ENCODE measurements at places on chromosomes 6 and 20.

DNA sequence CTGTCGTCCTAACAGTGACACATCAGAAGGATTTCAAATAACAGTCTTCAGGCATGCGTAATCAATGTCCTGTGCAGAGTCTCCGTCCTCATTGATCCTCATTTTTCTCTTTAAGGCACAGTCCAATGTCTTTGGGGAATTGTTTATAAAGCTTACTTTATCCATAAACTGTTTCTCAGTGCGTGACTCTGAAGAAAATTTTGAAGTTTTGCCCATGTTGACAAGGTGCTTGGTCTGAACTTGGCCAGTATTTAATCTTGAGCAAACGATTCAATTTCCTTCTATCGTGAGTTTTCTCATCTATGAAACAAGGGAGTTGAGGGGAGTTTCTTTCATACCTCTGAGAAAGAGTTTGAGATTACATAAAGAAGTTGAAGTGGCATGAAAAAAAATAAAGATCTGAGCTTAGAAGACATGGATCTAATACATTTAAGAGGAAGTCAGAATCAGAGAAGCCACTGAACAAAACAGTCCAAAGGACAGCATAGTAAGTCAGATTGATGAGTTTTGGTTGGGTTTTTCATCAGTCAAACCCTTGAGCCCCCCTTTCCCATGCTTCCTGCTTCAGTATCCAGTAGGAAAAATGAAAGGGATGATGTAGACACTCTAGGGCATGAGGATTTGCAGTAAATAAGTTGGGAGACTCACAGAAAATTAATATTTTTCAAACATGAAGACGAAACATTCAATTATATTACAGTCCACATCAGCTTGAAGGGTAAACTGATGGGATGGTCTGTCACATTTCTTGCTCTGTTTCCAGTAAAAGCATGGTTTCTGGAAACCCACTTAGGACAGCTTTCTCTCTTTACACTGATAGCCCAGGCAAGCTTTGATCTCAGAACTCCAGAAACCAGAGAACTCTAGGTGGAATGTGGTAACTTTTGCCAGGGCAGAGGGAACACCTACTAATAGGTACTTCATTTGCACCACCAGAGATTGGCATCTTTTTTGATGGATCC lies 8.1 kb downstream of the EDN1 start:
- DNase-seq: no peak

DNA sequence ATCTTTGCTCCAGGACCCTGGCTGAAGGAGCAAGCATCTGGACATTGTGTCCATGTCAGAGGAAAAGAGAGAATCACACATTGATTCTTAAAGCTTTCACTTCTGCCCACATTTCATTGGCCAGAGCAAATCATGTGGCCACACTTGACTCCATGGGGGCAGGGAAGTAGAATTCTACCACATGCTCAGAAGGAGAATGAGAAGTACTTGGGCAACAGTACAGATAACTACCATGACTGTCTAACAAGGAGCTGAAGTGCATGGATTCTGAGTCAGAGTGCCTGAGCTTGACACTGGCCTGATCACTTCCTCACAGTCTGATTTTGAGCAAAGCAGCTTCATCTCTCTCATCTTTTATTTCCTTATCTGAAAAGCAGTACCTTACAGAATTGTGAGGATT lies 38.6 kb downstream of the GHRH start:
- no peak for DNase-seq

DNA sequence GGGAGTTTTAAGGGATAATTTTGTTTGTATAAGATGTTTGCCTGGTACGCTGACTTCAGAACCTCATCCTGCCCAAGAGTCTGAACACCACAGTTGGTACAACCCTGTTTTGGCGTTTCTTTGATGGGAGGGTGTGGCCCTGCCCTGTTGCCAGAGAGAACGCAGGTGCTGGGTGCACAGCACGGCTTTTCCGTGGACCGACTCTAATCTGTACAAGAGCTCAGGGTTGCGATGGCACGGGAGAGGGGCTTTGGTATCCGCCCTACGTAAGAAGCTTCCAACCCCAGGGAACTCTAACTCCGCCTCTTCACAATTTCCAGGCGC lies 1.3 kb downstream of the CYP24A1 start:
- DNase-seq: no peak

- DNase-seq: no peak
Observed at GRCh38 chr6:1215023-1215422, 96.9 kb upstream of the FOXQ1 start.

DNA sequence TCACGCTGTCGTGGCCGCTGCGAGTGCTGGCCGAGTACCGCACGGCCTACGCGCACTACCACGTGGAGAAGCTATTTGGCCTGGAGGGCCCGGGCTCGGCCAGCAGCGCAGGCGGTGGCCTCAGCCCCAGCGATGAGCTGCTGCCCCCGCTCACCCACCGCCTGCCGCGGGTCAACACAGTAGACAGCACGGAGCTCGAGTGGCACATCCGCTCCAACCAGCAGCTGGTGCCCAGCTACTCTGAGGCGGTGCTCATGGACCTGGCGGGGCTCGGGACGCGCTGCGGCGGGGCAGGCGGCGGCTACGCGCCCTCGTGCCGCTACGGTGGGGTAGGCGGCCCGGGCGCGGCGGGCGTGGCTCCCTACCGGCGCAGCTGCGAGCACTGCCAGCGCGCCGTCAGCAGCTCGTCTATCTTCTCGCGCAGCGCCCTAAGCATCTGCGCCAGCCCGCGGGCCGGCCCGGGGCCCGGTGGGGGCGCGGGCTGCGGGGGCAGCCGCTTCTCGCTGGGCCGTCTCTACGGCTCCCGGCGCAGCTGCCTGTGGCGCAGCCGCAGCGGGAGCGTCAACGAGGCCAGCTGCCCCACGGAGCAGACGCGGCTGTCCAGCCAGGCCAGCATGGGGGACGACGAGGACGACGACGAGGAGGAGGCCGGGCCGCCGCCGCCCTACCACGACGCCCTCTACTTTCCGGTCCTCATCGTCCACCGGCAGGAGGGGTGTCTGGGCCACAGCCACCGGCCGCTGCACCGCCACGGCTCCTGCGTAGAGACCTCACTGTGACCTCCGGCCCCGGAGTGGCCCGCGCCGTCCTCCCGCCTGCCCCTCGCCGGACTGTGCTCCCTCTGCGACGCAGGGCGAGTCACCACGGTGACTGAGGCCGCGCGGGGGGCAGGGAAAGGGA lies 5.7 kb downstream of the TMEM151B start:
- DNase-seq: peak; percentile 53

- DNase-seq: no peak
Observed at GRCh38 chr6:167296293-167296690, 5.2 kb downstream of the UNC93A start.

GRCh38 chr20:49786196-49786595 lies 26.4 kb upstream of the SLC9A8 start:
- DNase-seq: no peak

DNA sequence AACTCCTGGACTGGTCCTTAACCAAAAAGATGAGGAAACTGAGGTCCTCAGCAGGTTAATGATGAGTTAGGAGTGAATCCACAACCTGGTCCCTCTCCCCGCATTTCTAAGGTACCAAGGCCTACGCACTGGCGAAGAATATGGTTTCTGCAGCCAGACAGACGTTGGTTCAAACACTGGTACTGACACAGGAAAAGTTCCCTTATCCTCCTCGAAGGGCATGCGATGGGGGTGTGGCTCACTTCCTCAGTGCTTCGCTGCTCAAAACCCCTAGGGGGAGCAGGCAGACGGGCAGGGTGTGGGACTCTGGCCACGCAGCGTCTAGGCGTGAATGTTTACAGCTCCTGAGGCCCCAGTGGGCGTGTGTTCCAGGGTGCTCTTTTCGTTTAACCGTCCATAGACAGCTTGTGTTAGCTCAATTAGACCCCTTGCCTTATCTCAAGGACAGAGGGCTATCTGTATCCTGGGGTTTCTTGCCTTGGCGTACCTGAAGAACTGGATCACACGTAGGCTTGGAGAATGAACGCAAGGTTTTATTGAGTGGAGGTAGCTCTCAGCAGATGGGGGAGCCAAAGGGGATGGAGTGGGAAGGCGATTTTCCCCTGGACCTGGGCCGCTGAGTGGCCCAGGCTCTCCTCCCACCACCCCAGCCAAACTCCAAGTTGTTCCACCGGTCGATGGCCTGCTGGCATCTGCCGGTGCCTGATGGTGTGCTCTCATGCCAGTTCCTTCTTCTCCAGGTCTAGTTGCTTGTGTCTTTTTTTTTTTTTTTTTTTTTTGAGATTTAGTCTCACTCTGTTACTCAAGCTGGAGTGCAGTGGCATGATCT lies 31.8 kb upstream of the PTPN1 start:
- peak; percentile 86 for DNase-seq

Data from activated naive CD4-positive, alpha-beta T cell treated with anti-CD3 and anti-CD28 coated beads, Interleukin-2, amount 10 ng/mL, durations not matched to agents 7 days and 5 days (primary cell).